Endothelial cell of umbilical vein (primary cell): ENCODE measurements at places on chromosomes 16 and 17. TPM values are rescaled to one million over a fixed set of nuclear protein-coding genes. Genes with fewer than 3 reads are reported as not detected.

- no peak for DNase-seq
These were observed 42.5 kb downstream of the SPECC1 start for GRCh38 chr17:20051624-20052023.

- DNase-seq: no peak
These were observed 13.1 kb downstream of the CTU2 start for GRCh38 chr16:88719267-88719932.

- no peak for DNase-seq
These were observed 297.3 kb downstream of the MAF start for GRCh38 chr16:79303206-79303605.

DNA sequence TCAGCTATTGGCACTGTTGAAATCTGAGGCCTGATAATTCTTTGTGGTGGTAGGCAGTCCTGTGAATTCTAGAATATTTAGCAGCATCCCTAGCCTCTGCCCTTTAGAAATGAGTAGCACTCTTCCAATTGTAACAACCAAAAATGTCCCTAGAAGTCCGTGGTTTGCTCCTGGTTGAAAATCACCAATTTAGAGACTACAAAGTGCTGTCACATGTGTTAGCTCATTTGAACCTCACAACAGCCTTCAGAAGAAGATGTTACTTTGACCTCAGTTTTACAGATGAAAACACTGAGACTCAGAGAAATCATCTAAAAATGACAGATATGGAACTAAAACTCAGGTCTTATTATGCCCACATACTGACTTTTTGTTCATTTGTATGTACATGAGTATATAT lies 103.2 kb downstream of the TANC2 start:
- DNase-seq: no peak

GRCh38 chr17:57739402-57740234 lies 5.5 kb downstream of the CCDC182 start:
- DNase-seq: no peak

The SLC16A13 gene
- total RNA-seq: 18.6 and 24.7 TPM in 2 replicates

DNA sequence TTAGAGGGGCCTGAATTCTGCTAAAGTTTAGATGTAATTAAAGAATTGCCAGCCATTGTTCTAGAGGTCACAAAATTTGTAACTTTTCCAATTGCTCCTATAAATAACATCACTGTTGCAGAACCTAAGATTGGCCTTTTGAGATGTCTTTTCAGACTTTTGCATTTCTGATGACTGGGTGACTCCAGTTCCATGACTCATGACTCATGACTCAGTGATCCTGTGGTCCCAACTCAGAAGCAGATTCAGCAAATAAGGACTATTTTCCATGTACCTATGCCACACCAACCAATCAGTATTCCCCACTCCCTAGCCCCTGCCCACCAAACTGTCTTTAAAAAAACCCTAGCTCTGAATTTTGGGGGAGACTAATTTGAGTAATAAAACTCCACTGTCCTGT lies 740.9 kb downstream of the CDH8 start:
- DNase-seq: no peak

The HOXB7 gene
- total RNA-seq: 24.5 and 29.8 TPM in 2 replicates

The SECTM1 gene
- 0.46 and 1.9 TPM in 2 replicates for total RNA-seq

DNA sequence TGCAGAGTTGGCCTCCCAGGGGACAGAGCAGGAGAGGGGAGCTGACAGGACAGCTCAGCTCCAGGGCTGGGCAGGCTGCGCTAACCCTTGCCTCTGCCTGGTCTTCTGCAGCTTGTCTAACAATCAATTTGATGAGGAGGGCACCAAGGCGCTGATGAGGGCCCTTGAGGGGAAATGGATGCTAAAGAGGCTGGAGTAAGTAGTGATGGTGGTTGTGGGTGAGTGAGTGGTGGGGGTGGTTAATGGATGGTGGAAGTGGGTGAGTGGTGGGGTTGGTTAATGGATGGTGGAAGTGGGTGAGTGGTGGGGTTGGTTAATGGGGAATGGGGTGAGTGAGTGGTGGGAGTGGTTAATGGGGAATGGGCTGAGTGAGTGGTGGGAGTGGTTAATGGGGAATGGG lies 22.0 kb upstream of the CPNE2 start:
- DNase-seq: no peak

GRCh38 chr17:72982680-72983079 lies 109.8 kb downstream of the SLC39A11 start:
- no peak for DNase-seq

DNA sequence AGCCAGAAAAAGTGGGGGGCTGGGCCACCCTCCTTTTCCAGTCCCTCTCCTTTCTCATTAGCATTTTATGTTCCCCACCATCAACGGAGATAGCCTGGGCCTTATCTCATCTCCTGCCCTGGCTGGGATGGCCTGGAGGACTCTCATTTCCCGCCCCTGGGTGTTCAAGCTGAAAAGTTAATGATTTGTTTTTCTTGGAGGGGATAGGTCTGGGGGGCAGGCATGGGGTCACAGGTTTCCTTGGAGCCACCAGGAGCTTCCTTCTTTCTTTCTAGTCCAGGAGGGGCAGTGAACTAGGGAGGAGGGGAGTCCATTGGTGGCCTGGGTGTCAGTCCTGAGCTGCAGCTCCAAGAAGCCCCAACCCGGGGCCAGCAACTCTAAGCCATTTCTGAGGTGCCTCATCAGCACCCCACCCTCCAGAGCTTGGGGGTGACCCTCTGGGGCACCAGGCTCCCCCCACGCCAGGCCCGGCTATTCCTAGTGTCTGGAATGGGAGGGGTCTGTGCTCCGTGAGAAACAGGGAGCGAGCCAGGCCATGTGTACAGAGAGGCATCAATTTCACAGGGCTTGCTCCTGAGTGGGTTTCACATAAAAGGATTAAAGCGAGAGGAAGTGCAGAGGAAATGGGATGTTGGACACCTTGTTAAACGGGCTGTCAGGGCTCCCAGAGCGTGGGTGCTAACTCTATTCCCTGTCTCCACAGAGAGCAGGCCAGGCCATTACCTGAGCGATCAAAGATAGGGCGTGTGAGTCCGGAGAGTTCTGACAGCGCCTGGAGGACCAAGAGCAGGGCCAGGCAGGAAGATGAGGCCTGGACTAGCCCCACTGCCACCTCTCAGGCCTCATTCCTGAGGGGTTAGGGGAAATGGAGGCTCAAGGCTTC lies 90.6 kb upstream of the LHX1 start:
- no peak for DNase-seq

DNA sequence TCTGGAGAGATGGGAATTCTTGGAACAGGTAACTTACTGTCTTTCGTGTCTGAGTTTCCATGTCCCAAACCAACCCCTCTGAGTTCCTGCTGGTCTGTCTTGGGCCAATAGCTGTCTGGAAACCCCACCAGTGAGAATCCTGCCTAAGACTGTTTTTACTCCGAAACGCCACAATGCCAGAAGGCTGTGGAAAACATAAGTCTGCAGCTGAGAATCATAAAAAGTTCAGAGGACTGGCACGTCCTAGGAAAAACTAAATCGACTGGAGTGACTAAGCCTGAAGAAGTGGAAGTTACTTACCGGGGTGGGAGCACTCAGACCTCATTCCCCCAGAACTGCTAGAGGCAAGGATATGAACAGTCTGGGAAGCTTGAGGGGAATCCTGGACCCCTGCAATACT lies 13.3 kb downstream of the LRRC75A start:
- no peak for DNase-seq

DNA sequence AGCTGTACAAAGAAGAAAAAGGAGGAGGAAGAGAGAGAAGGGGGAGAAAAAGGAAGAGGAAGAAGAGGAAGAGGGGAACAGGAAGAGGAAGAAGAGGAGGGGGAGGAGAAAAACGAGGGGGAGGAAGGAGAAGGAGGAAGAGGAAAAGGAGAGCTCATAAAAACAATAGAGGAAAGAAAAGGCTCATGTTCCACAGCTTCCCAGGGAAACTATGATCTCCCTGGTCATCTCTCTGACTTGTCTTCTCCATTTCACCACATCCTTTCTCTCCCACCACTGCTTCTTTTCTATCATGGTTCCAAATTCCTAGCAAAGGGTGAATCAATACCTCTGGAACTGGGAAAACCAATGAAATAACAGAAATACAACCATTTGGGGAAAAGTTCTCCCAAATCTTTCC lies 254.1 kb upstream of the ERCC4 start:
- DNase-seq: no peak

- DNase-seq: peak; percentile 33
These were observed 474 bp downstream of the CLN3 start for GRCh38 chr16:28491230-28491969.

GRCh38 chr16:50972876-50973275 lies 178.2 kb downstream of the SALL1 start:
- no peak for DNase-seq

- no peak for DNase-seq
These were observed 18.2 kb upstream of the CSNK1D start for GRCh38 chr17:82291582-82292250.

- no peak for DNase-seq
These were observed 284.1 kb downstream of the C16orf95 start for GRCh38 chr16:87033021-87033471.

DNA sequence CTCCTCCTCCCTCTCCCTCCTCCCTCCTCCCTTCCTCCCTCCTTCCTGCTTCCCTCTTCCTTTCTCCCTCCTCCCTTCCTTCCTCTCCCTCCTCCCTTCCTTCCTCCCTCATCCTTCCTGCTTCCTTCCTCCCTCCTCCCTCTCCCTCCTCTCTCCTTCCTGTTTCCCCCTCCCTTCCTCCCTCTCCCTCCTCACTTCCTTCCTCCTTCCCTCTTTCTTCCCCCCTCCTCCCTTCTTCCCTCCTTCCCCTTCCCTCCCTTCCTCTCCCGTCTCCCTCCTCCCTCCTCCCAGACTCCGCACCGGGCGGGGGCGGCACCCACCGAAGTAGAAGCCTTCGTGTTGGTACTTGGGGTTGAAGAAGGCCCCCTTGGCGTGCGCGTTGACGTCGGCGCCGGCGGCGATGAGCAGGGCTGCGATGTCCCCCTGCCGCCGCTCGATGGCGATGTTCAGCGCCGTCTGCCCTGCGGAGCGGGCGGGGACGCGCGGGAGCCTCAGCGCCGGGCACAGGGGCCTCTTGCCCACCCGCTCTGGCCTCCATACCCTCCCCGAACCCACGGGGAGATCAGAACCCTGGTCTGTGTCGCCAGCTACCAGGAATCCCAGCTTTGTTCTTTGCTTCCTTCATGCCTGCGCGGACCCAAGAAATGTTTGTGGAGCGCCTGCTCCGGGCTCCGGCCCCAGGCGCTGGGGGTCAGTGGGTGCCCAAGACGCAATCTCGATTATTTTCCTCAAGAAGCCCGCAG lies 22.2 kb downstream of the TRPV3 start:
- peak; percentile 27 for DNase-seq

The TBC1D26 gene
- not detected in 2 replicates for total RNA-seq

The MT1F gene
- 1.4 and 2.6 TPM in 2 replicates for total RNA-seq

The DYNLRB2 gene
- not detected in 2 replicates for total RNA-seq

GRCh38 chr17:78789663-78790181 lies 7.6 kb upstream of the CYTH1 start:
- no peak for DNase-seq

DNA sequence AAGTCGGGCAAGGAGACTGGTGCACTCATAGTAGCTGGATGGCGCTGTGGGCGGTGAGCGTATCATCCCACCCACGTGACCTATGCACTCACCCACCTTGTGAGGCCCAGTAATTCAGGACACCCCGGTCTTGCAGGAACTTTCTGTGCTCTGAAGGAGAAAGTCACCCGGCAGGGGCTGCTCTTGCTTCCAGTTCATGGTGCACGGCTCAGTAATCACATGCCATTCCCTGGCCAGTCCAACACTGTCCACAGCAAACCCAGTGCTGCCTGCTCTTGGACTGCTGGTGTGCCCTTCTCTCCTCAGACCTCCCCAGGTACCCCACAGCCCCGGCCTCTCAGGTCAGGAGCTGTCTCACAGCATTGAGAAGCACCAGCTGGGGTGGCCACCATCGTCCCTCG lies 16.4 kb upstream of the RHBDF2 start:
- no peak for DNase-seq

The SGCA gene
- not detected in 2 replicates for total RNA-seq

The DECR2 gene
- total RNA-seq: 23.1 and 28.3 TPM in 2 replicates

- no peak for DNase-seq
These were observed 218.1 kb downstream of the XYLT1 start for GRCh38 chr16:17252701-17253100.

- no peak for DNase-seq
These were observed 5.8 kb downstream of the LMF1 start for GRCh38 chr16:965036-965395.
